ENCODE measurements at places on chromosomes 7 and 10.

GRCh38 chr10:85651497-85651882 is 715.1 kb downstream of the GRID1 start:
- peak; percentile 56 for DNase-seq

DNA sequence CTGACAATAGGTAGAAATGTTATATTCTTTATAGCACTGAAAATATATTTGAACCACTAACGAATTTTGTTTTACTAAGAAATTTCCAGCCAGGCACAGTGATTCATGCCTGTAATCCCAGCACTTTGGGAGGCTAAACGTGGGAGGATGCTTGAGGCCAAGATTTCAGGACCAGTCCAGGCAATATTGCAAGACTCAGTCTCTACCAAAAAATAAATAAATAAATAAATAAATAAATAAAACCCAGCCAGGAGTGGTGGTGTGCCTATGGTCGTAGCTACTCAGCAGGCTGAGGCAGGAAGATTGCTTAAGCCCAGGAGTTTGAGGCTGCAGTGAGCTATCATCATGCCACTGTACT is 39.8 kb downstream of the PIP4K2A start:
- no peak for DNase-seq

DNA sequence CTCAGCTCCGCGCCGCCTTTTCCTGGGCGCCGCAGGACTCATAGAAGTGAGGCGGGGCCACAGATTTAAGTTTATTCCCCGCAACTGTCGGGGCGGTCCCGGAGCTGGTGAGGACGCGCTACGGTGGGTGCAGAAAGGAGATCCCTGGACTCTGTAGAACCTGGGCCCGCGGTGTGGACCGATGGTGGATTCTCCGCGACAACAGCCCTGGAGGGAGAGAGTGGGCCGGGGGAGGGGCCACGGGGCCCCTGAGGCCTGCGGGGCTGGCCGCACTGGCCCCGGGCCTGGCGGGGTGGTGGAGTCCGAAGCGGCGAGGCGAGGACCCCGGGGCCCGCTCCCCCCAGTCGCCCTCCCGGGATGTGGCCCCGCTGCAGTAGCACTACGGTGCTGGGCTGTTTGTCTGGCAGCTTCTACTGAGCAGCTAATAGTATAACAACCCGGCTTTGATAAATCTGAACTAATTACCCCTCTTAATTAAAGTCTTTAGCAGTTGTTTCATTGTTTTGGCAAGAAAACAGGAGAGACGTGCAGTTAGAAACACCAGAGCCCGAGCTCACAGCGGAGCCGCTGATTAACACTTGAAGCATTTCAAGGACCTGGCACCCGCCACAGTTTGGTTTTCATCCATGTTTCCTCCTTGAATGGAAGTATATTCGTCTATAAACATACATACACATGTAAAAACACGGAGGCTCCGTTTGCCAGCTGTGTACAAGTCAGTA is 4.2 kb downstream of the FEZF1 start:
- peak; percentile 32 for DNase-seq

DNA sequence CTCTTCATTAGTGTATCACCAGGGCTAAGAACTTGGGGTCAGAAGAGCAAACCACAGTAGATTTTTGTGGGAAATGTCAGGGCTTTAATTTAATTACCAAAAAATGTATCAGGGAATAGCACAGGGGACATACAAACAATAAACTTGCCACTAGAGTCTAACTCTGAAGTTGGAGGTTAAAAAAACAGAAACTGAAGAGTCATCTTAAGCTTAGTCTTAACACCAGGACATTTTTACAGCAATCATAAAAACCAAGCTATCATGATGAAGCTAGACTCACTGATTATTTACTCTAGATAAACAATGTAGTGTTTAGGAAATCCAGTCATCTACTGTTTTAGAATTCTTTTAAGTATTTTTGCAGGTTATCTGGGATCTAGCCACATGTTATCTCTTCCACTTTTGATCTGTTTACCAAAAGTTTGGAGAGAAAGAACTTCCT is 48.4 kb upstream of the GLI3 start:
- no peak for DNase-seq

DNA sequence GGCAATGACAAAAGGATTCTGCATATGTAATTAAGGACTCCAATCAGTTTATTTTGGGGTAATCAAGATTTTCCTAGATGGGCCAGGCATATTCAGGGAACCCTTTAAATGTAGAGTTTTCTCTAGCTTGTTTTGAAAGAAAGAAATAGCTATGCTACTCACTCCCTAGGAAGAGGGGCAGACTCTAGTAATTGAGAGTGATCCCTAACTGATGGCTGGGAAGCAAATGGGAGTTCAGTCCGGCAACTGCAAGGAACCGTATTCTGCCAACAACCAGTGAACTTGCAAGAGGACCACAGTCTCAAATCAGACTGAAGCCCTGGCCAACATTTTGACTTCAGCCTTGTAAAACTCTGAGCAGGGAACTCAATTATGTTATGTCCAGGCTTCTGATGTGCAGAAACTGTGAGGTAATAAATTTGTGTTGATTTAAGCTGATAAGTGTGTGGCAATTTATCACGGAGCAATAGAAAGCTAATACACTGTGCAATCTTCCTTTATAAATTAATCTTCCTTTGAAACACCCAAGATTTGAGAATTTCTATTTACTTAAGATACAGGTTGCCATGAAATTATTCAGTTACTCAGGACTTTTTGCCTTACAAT is 14.0 kb downstream of the AOAH start:
- DNase-seq: no peak

GRCh38 chr7:101681170-101682007 is 52.3 kb upstream of the MYL10 start:
- DNase-seq: peak; percentile 84

Measured in astrocyte of the spinal cord (primary cell).